ENCODE measurements at places on chromosomes 13 and 19.
A peak's percentile ranks its signal among the peaks of the same experiment; 100 is the strongest.

DNA sequence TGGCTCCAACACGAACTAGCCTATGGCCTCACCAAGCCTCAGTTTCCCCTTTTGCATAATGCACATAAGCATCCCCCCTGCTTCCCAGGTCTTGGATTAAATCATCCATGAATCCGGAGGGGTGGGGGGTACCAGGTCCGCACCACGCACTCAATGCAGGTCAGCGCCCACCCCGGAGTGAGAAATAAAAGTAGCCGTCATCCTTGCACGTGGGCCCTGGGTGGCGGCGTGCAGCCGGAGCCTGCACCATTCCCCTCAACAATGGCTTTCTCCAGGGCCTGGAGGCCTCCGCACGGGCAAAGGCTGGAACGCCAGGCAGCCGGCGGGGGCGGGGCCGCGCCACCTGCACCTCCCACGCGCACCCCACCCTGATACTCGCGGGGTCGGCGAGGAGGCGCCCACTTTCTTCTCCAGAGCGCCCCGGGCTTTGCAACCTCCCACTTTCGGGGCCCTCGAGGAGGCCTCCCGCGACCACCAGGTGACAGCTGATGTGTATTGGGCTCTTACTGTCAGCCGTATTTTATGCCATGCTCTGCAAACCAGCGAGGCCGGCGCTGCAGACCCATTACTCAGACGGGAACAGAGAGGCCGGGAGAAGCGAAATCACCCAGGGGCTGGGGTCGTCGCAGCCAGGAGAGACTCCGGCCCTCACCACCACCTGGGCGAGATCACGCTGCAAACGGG is 767 bp upstream of the GADD45B start:
- DNase-seq: no peak

- no peak for DNase-seq
Observed at GRCh38 chr13:92719868-92720267, 506.7 kb upstream of the GPC6 start.

DNA sequence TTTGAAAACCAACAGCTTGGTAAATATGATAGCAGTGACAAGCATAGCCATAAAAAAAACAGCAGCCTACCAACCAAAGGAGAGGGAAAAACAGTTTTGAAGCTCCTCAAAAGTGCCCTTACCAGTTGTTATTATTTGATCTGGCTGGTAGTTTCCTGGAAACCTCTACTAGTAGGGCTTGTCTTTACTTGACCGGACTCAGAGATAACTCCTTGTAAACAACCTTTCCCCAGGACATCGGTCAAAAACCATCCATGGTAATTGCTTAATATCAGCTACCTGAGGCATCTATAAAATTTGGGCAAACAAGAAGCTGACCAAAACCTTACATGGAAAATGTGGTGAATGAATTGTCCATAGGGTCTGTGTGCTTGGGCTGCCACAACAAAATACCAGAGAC is 210.9 kb downstream of the FGF14 start:
- no peak for DNase-seq

DNA sequence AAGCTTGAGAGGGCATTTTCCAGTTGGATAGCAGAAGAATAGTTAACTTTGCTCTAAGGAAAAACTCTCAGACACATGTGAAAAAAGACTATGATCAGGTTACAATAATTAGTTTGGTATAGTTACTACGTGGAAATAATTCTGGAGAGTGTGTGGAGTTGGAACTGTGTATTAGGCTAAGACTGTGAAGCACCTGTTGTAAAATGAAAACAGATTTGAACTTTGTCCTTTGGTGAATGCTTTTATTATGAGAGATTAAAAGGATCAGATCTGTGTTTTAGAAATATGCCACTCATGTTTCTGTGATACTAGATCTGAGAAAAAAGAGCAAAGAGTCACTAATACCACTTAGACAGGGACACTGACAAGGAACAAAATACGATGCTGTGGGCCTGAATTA is 807.5 kb upstream of the ATXN8OS start:
- no peak for DNase-seq

DNA sequence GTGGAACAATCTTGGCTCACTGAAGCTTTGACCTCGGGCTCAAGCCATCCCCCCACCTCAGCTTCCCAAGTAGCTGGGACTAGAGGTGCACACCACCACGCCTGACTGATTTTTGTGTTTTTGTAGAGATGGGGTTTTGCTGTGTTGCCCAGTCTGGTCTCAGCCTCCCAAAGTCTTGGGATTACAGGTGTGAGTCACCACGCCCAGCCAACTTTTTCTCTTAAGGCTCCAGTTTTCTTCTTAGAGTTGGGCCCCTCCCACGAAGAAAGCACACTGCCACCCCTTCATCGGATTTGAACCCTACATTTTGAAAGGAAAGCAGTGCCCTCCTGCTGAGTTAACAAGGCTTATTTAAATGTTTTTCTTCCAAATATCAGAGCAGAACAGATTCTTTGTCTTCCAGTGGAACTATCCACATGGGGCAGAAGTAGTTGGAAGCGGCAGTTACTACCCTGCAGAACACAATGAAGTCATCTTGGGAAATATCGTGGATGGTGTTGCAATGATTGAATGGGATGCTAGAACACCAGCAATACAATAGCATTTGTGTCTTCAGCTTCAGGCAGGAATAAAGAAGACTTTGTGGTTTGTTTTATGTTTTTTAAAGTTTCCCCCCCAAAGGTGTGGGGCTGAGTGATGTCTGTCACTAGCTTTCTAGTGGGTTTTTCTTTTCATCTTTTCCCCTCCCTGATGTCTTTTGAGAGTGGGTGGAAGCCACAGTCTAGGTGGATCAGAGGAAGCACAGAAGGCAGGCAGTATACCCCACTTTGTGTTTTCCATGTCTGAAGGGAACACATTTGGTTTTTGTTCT is 8.9 kb downstream of the ACTN4 start:
- no peak for DNase-seq

DNA sequence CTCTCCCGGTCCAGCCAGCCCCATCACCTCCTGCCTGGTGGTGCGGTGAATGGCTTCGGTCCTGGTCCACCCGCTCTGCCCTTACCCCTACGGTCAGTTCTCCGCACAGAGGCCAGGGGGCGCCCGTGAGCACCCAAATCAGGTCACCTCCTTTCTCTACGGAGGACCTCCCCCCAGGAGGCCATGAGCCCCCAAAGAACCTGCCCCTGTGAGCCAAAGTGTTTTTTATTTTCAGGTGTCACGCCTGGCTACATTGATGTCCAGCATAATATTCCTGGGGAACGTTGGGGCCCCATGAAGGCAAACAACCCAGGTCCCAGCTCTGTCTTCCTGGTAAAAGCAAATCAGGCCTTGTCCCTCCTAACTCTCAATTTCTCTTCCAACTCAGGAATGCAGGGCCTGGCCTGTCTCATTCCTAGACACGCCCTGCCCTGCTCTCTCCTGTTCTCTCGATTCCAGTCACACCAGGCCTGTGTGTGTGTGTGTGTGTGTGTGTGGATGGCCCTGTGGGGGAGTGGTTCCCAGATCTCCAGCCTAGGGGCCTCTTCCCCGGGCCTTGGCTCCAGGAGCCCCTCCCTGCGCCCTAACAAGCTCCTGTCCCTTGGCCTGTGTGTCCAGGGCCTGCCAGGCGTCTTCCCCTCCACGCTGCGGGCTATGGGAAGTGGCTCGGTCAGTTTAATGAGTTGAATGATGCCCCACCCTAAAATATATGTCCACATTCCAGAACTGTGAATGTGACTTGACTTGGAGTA is 9.7 kb upstream of the GIPC1 start:
- DNase-seq: no peak

GRCh38 chr19:14059093-14059480 is 2.8 kb downstream of the PALM3 start:
- no peak for DNase-seq

- peak; percentile 91 for DNase-seq
Observed at GRCh38 chr13:42720113-42720857, 61.1 kb upstream of the FAM216B start.

GRCh38 chr19:6048793-6049405 is 61.4 kb downstream of the RFX2 start:
- no peak for DNase-seq

DNA sequence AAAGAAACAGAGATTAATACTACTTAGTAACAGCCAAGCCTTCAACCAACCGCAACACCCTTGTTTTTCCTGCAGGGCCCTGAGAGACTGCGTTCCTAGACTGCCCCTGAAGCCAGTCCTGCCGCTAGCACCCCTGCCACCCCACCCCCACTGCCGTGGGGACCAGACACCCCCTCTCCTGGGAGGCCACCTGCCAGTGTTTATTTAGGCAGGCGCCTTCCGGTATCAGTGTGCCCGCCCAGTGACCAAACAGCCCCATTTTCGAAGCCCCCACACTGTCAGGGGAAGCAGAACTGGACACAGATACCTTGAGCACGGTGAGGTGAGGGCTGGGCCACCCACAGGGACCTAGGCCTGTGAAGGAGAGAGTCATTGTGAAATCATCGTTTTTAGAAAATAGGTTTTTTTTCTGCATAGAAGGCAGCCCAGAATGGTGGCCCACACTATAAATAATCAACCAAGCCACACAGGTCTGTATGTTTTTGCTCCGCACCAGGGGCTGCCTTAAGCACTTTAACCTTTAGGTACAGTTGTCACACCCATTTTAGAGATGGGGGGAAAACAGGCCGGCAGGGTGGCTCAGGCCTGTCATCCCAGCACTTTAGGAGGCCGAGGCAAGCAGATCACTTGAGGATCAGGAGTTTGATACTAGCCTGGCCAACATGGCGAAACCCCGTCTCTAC is 3.5 kb upstream of the TLE5 start:
- no peak for DNase-seq

- peak; percentile 37 for DNase-seq
Observed at GRCh38 chr13:93146584-93147297, 79.9 kb upstream of the GPC6 start.

DNA sequence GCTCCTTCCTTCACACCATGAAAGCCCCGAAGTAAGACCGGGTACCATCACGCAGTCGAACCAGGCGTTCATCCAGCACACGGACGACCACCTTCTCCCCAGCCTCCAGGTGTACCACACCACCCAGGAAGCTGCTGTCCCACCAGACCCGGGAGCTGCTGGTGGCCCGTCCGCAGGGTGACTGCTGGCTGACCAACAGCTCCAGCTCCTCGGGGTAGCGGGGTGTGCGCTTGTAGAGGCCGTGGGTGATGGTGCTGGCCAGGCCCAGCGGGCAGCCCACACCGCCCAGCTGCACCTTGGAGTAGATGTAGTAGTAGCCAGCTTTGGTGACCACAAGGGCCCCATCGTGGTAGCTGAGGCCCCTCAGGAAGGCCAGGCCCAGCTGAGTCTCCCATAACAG is 5.0 kb downstream of the TNFSF14 start:
- no peak for DNase-seq

DNA sequence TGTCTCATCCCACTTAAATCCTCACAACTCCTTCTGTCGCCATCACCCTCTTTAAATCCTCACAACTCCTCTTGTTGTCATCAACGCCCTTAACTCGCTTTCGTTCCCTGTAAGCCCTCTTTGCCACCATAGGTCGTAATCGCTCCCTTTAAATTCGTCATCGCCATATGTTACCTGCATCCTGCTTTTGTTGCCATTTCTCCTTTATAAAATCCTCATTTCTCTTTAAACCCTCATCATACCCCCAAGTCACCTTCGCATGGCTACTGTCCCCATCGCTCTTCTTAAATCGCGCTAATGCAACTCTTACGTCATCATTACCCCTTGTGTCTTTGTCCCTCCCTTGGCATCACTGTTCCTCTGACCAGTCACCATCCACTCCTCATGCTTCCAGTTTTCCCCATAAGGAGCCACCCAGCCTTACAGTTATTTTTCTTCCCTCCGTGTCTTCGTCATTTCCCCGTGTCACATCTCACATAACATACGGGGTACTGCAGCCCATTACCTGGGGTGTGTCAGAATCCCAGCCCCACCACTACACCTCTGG is 539 bp downstream of the PLD3 start:
- DNase-seq: no peak

DNA sequence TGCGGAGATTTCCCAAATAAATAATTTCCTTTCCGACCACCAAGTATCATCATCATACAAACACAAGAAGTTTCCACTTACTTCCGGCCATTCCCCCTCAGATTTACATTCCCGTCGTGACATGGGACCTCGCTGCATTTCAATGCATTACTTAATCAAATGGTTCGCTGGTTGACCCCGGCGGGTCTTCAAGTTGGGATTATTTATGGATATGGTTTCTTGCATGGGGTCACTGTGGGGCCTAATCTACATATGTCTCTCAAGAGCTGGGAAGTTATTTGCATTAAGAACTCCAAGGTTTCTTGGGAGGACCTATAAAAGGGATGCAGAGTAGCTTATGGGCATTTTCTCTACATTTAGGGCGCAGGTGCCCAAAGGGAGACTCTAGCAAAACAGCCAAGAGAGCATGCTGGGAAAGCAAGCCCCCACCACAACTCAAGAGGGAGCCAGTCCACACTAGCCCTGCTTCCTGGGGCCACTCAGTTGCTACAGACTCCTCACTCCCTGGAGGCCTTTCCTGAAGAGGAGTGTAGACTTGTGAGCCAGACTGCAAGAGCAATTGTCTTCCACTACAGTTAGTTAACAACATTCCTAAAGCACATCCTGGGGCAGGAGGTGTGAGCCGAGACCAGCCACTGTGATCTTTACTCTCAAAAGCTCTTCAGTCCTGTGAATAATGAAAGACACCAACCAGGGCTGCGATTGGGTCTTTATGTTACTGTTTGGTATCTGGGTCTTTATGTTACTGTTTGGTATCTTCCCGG is 125.3 kb downstream of the KATNAL1 start:
- no peak for DNase-seq

- no peak for DNase-seq
Observed at GRCh38 chr19:58546019-58546530, 2.2 kb downstream of the TRIM28 start.

DNA sequence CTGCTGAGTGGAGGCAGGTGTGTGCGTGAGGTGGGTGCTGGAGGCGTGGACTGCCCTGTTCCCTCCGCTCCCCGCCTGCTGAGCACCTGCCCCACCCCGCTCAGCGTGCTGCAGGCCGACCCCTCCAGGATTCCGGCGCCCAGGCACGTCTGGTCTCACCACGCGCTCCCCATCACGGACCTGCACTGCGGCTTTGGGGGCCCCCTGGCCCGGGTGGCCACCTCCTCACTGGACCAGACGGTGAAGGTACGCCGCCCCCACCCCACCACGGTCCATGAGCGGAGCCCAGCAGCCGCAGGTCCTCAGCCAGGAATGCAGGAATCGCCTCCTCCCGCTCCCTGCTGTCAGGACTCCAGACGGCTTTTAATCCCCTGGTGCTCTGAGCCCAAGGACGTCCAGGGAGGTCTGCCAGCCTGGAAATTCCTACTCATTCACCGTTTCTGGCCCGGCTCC is 6.0 kb downstream of the WDR18 start:
- no peak for DNase-seq
